ENCODE measurements at places on chromosomes 6 and 20. TPM values are rescaled to one million over a fixed set of nuclear protein-coding genes. Genes with fewer than 3 reads are reported as not detected.
A peak's percentile ranks its signal among the peaks of the same experiment; 100 is the strongest.

DNA sequence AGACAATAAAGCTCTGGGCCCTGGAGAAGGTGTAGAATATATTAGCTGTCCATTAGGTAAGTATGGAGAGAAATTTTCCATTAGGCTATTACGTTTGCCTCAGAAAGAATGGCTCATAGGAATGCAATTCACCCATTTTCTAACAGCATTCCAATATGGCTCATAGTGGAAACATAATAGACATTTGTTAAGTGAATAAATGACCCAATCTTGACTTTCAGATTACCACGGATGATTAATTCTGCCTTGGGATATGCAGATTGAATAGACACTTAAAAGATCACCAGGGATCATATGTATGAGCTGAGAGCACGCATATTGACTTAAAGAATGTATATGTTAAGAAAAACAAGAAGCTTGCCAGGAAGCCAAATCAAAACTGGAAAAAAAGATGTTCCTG, 209.1 kb upstream of the CDYL start:
- no peaks in the 10 kb centered on the region for H3K27me3 ChIP-seq
- no peak overlapping the region for H3K27ac ChIP-seq
- H3K4me3 ChIP-seq: no peak overlapping the region
- H3K36me3 ChIP-seq: no peaks in the 10 kb centered on the region

DNA sequence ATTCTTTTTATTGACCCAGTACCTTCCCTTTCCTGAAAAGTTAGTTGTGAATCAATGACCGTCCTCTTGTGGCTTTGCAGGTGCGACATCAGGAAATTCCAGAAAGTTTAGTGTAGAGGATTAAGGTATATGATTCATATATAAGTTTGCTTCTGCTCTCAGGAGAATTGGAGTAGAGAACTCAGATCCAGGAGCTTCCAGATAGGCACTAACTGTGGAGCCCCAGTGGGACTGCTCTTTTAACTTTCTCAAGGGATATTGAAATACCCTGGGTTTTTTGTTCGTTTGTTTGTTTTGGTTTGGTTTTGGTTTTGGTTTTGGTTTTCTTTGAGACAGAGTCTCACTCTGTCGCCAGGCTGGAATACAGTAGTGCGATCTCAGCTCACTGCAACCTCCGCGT, 9.5 kb downstream of the TAAR2 start:
- no peaks in the 10 kb centered on the region for H3K36me3 ChIP-seq
- H3K4me1 ChIP-seq: no peaks in the 10 kb centered on the region
- no peaks in the 10 kb centered on the region for H3K27me3 ChIP-seq
- no peak overlapping the region for H3K27ac ChIP-seq
- peak overlapping the region; percentile 23 for H3K4me3 ChIP-seq
- DNase-seq: no peak

DNA sequence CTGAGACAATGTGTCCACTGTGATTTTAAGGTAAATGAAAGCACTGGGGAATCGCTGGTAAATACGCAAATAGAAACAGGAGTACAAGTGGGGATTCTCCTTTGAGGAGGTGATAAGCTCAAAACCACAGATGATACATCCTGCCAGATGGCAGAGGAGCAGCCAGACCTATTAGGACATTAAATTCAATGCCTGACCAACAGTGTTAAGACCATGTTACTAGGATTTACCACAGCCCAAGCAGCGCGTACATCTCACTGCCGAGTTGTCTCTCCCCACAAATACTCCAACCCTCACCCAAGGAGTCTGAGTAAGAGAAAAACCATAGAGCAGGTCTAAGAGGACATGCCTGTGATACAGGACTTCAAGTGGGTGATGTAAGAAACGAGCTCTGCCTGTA, 68.9 kb upstream of the TULP1 start:
- H3K27me3 ChIP-seq: no peaks in the 10 kb centered on the region
- no peaks in the 10 kb centered on the region for H3K4me1 ChIP-seq
- peaks cover 3% of the 10 kb centered on the region for H3K36me3 ChIP-seq
- no peak for DNase-seq
- no peak overlapping the region for H3K27ac ChIP-seq
- H3K4me3 ChIP-seq: no peak overlapping the region

DNA sequence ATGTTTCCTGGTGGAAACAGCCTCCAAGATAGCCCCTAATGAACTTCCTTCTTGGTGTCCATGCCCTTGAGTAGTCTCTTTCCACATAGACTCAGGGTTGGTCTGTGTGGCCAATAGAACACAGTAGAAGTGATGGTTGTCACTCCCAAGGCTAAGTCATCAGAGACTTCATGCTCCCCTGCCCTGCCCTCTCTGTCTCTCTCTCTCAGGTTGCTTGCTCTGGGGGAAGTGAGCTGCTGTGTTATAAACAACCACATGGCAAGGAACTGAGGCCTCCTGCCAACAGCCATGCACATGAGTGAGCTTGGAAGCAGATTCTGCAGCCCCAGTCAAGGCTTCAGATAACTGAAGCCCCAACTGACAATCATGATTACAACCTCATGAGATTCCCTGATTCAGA, 85.3 kb upstream of the SLC22A16 start:
- no peak overlapping the region for H3K4me3 ChIP-seq
- H3K27me3 ChIP-seq: no peaks in the 10 kb centered on the region
- no peak for DNase-seq
- H3K36me3 ChIP-seq: no peaks in the 10 kb centered on the region

DNA sequence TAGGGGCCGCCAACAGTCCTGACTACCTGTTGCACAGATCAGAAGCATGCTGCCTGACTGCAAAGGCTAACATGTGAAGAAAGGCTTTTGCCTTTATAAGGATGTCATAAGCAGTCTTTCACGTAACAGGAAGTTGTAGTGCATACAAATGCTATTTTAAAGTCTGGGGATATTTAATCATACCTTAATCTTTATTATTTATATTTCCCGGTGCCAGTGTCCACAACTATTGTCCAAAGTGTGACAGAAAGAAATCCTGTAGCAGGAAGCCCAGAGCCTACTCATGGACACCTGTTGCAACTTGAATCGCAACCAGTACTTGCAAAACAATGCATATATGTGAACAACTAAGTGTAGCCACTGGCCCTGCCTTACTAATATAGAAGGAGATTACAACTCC, 235.8 kb downstream of the ALDH8A1 start:
- H3K27me3 ChIP-seq: no peaks in the 10 kb centered on the region
- no peaks in the 10 kb centered on the region for H3K36me3 ChIP-seq
- H3K27ac ChIP-seq: no peak overlapping the region
- DNase-seq: no peak
- no peak overlapping the region for H3K4me3 ChIP-seq

GRCh38 chr6:32889533-32889932, 35.5 kb downstream of the PSMB9 start:
- no peaks in the 10 kb centered on the region for H3K36me3 ChIP-seq
- no peak overlapping the region for H3K27ac ChIP-seq
- no peaks in the 10 kb centered on the region for H3K27me3 ChIP-seq
- H3K4me3 ChIP-seq: no peak overlapping the region

DNA sequence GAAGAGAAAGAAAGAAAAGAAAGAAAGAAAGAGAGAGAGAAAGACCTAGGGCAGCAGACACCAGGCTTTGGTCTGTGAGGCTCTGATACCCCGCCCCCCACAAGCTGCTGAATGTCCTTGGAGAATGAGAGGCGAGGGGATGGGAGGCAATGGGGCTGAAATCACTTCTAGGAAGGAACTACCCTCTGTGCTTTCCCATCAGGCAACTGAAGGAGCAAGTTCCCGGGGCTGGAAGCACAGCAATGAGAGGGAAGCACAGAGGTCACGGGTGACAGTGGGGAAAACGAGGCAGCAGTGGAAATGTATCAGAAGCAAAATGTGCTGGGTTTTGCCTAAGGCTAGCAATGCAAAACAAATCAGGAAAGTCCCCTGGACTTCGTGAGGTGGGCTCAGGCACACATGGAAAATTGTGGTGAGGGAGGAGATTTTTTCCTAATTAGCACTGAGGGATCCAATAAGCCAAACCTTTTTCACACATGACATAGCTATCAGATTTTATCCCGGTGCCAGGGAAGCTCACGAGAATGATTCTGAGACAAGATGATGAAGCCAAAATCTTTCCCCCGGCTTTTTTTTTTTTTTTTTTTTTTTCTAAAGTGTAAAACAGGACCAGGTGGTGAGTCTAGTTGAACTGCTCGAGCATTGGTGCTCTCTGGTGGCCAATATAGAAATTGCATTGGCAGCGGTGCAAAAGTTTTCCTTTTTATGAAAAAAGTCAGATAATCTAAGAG, 16.8 kb upstream of the ARFGEF2 start:
- H3K27me3 ChIP-seq: no peaks in the 10 kb centered on the region
- H3K4me3 ChIP-seq: no peak overlapping the region
- H3K36me3 ChIP-seq: no peaks in the 10 kb centered on the region

DNA sequence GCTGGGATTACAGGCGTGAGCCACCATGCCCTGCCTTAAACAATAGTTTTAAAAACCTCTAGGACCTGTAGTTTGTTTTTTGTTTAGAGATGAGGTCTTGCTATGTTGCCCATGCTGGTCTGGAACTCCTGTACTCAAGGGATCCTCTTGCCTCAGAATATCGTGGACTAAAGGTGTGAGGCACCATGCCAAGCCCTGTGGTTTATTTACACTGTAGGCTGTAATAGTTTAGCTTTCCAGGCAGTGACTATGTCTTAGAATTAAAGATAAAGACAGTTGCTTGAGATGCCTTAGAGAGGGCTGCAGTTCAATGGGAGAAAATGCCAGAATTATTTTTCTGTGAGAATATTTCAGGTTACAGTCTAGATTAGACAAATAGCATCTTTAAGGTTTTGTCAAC, 72.9 kb downstream of the SGK1 start:
- H3K27me3 ChIP-seq: no peaks in the 10 kb centered on the region
- H3K36me3 ChIP-seq: no peaks in the 10 kb centered on the region
- no peak overlapping the region for H3K4me3 ChIP-seq
- no peak for DNase-seq

GRCh38 chr6:150076196-150076893, 7.4 kb upstream of the ULBP3 start:
- DNase-seq: no peak
- no peaks in the 10 kb centered on the region for H3K4me1 ChIP-seq
- H3K27ac ChIP-seq: no peak overlapping the region
- no peaks in the 10 kb centered on the region for H3K27me3 ChIP-seq

- H3K36me3 ChIP-seq: no peaks in the 10 kb centered on the region
- no peak for DNase-seq
- H3K4me1 ChIP-seq: no peaks in the 10 kb centered on the region
Observed at GRCh38 chr6:53717566-53717965, 52.0 kb upstream of the KLHL31 start.

DNA sequence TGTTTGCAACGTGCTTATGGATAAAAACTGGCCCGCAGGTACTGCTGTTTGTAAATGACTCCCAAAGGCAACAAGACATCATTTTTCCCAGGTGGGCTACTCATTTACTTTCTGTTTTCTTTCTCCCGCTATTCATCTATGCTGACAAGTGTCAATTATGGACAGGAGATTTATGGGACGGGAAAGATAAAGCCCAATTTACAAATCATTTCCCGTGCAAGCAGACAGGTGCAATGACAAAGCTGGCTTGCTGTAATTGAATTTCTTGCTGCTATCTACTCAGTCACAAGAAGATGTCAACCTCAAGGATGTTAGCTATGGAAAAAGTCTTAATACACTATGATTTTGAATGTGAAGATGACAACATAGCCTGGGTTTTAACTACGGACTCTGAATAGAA, 125.5 kb downstream of the EPHA7 start:
- H3K27ac ChIP-seq: no peak overlapping the region
- DNase-seq: no peak
- H3K4me1 ChIP-seq: no peaks in the 10 kb centered on the region
- no peaks in the 10 kb centered on the region for H3K36me3 ChIP-seq

GRCh38 chr20:49395183-49395582, 87.3 kb downstream of the KCNB1 start:
- no peak overlapping the region for H3K4me3 ChIP-seq
- H3K27ac ChIP-seq: peak overlapping the region; percentile 25
- no peaks in the 10 kb centered on the region for H3K27me3 ChIP-seq
- no peaks in the 10 kb centered on the region for H3K36me3 ChIP-seq
- H3K4me1 ChIP-seq: no peaks in the 10 kb centered on the region
- no peak for DNase-seq

GRCh38 chr20:33875534-33876026, 64.4 kb downstream of the CHMP4B start:
- no peak overlapping the region for H3K4me3 ChIP-seq
- H3K36me3 ChIP-seq: no peaks in the 10 kb centered on the region
- H3K27ac ChIP-seq: no peak overlapping the region
- H3K4me1 ChIP-seq: peaks cover 3% of the 10 kb centered on the region

DNA sequence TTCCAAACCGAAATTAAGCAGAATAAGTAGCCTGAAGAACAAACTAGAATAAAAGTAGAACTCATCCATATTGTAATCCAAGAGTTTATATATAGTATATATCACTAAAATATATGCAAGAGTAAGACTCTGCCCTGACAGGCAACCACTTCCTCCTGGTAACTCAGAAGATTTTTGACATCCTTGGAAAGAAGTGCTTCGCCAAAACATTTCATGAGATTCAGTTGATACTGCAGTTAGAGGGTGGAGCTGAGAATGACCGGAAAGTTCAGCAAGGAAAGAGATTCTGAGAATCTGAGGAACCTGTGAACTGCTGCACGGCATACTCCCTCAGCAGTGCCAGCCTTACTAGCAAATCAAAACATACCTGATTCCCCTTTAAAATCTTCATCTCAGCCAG, 79.6 kb downstream of the CDK19 start:
- no peaks in the 10 kb centered on the region for H3K36me3 ChIP-seq
- H3K27ac ChIP-seq: no peak overlapping the region
- no peaks in the 10 kb centered on the region for H3K27me3 ChIP-seq
- H3K4me3 ChIP-seq: no peak overlapping the region
- no peak for DNase-seq
- no peaks in the 10 kb centered on the region for H3K4me1 ChIP-seq

LAMP5 gene
- total RNA-seq: not detected

THBD gene
- total RNA-seq: 12.9 TPM

KIAA0408 gene
- total RNA-seq: 5.0 TPM

CST4 gene
- total RNA-seq: not detected

OR2H2 gene
- not detected for total RNA-seq

CAGE1 gene
- not detected for total RNA-seq

SLC17A2 gene
- not detected for total RNA-seq

SSTR4 gene
- total RNA-seq: not detected

FOXC1 gene
- 1.6 TPM for total RNA-seq

ADTRP gene
- total RNA-seq: 123 TPM

PDYN gene
- total RNA-seq: not detected

AVP gene
- total RNA-seq: not detected

ADGRB3 gene
- total RNA-seq: 1.2 TPM

Data from Peyer's patch (tissue), 4 donors.